ENCODE measurements at places on chromosomes 7 and 10.

GRCh38 chr7:68133045-68133444 lies 1136.4 kb downstream of the TYW1 start:
- no peak for DNase-seq

GRCh38 chr10:67696029-67696428 lies at the start of gene CTNNA3:
Gene CTNNA3, minus strand, starts transcription at chr10:67696195.
- no peak for DNase-seq

- no peak for DNase-seq
Observed at GRCh38 chr10:103716206-103717160, 138.9 kb downstream of the SH3PXD2A start.

GRCh38 chr7:53119514-53119941 lies 84.1 kb downstream of the POM121L12 start:
- DNase-seq = no peak

GRCh38 chr7:18235819-18236218 lies 208.2 kb upstream of the PRPS1L1 start:
- DNase-seq = no peak

DNA sequence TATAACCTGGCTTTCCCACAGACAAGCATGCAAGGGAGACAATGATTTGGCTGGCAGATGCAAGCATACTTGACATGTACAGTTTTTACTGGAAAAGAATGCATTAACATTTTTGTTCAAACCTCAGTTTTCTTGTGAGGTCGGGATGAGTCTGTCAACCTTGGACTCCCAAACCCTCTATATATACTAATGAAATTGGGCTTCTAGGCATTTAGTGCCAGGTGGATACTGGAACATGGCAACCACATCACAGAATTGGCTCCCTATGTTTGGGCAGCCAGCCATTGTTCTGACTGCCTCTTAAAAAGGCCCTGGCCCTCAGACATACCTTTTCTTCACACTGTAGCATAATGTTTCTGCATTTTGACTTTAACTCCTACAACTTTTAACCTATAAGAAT lies 39.1 kb downstream of the CDK6 start:
- DNase-seq = no peak

- peak; percentile 97 for DNase-seq
Observed at GRCh38 chr10:102432162-102432950, at the start of gene CUEDC2. Gene CUEDC2, minus strand, starts transcription at chr10:102432574. Its CDS starts 7,386 bp downstream, at chr10:102425188.

DNA sequence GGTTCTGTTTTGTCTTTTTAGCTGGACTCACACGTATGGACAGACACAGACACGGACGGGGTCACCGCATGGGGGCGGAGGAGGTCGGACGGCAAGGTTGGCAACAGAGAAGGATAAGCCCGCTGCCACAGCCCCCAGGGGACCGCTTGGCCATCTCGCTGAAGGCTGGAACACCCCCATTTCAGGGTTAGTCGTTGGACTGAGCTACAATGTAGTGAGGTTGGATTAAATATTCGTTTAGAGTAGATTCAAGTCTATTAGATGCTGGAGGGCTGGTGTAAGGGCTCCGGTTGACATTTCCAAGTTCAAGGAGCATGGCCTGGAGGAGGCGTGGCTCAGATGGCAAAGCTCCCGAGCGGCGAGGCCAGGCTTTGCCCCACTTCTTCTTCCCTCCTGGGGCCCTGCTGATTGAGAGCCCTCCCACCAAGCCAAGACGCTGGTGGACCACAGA lies 35.2 kb downstream of the PPIF start:
- no peak for DNase-seq

DNA sequence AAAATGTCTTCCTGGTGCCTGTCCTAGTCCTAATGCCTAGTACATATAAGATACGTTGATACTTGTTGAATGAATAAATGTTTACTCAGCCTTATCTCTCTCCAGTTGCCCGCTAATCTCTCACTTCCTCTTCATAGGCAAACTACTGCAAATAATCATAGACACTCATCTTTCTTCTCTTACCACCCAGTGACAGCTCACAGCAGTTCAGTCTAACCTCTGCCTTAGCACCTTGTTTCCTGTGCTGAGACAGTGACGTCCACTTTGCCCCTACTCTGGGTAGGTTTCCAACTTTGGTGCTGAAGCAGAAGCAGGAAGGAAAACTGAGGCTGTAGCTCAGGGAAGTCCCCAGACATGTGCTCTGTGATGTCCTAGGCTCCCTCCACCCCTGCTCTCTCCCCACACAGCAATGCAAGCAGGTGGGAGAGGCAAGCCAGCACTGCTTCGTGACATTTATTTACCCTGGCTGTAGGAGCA lies 45.5 kb upstream of the RHOBTB1 start:
- no peak for DNase-seq

GRCh38 chr7:48691788-48692187 lies 232.6 kb upstream of the CDC14C start:
- no peak for DNase-seq

DNA sequence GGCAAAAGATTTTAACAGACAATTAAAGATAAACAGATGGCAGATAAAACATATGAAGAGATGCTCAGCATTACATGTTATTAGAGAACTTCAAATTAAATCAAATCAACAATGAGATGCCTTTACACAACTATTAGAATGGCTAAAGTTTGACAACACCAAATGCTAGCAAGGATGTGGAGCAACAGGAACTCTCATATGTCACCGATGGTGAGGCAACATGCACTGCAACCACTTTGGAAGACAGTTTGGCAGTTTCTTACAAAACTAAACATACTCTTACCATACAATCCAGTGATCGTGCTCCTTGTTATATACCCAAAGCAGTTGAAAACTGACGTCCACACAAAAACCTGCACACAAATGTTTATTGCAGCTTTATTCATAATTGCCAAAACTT lies 13.7 kb upstream of the ATE1 start:
- no peak for DNase-seq

GRCh38 chr7:100369105-100369504 lies 4.2 kb upstream of the PILRA start:
- DNase-seq = no peak

- DNase-seq = no peak
Observed at GRCh38 chr7:93314449-93314848, 82.3 kb downstream of the VPS50 start.

DNA sequence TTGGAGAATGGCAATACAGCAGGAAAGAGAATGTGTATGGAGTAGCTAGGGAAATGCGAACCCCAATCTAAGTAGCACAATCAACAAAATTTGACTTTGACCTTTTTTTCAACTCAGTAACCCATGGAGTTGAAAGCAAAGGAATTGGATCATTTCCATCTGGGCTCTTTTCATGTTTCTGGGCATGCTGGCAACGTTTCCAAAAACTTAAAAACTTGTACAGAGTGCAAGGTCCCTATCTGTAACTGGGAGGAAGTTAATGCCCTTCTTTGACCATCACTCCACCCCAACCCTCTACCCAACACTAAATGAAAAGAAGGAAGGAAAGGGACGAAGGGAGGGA lies 1.3 kb upstream of the HIBADH start:
- DNase-seq = no peak

- no peak for DNase-seq
Observed at GRCh38 chr7:128906766-128907559, 3.5 kb downstream of the KCP start.

GRCh38 chr10:97861097-97861750 lies 11.6 kb downstream of the GOLGA7B start:
- DNase-seq = no peak

DNA sequence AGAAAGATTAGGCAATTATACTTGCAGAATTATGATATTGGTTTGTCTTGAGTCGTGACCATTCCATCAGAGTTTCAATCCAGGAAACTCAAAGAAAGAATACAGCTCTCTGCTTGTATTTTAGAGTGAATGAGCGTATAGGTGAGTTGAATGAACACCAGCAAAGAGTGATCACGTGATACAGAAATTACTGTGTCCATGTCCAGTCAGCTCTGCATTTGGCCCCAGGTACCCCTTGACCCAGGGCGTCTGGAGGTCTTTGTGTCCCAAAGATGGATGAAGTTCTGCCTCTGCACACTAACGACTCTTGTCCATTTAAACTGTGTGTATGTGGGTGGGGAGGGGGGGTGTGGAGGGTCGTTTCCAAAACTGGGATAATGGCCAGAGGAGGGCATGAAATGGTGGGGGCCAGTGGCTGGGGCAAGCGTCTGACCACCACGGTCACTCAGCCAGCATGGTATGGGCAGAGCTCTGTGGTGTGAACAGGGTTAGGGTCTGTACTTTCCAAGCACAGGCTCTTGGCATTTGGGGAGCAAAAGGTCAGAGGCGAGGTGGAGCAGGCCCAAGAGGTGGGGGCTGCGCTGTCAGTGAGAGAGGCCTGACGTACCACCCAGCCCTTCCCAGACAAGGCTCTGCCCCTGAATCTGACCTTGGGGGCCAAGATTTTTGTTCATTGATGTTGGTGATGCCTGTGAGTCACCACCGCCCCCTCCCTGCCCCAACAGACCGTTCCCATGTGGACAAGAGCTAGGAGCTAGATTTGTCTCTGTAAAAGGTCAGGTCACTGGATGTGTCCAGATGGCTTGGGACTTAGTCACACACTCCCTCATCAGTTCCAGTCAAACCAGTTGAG lies 1.4 kb downstream of the PTPRE start:
- DNase-seq = no peak

DNA sequence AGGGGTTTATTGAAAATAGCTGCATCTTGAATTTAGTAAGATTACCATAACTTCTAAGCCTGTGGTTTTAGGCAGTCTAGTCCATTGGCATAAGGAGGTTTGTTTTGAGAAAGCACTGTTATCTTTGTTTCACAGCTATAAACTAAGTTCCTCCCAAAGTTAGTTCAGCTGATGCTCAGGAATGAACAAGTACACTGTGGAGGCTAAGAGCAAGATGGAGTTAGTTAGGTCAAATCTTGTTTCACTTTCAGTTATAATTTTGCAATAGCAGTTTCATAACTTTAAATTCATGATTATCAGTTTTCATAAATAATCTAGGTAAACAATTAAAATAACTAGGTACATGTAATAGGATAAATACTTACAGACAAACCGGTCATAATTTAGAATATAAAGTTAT lies 15.4 kb downstream of the SEC61G start:
- DNase-seq = no peak
